ENCODE measurements at places on chromosomes 3 and 15.

GRCh38 chr3:160637086-160637485 is 39.9 kb upstream of the ARL14 start:
- no peak for DNase-seq

DNA sequence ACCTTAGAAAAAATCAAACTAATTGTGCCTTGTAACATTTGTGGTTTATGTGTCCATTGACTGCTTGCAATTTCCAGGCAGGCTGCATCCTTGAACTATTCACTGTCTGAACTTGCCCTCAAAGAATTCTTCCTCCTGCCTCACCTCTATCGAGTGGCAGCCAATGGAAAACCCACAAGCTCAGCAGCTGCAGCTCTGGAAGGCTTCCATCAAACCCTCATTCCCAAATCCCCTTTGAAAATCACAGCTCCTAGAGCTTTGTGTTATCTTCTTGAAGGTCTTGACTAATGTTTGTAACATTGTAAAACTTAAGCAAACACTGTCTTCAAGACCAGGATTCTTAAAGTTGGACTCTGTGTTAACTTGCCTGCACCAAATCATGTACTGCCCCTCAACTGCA is 81.1 kb downstream of the FILIP1L start:
- no peak for DNase-seq

DNA sequence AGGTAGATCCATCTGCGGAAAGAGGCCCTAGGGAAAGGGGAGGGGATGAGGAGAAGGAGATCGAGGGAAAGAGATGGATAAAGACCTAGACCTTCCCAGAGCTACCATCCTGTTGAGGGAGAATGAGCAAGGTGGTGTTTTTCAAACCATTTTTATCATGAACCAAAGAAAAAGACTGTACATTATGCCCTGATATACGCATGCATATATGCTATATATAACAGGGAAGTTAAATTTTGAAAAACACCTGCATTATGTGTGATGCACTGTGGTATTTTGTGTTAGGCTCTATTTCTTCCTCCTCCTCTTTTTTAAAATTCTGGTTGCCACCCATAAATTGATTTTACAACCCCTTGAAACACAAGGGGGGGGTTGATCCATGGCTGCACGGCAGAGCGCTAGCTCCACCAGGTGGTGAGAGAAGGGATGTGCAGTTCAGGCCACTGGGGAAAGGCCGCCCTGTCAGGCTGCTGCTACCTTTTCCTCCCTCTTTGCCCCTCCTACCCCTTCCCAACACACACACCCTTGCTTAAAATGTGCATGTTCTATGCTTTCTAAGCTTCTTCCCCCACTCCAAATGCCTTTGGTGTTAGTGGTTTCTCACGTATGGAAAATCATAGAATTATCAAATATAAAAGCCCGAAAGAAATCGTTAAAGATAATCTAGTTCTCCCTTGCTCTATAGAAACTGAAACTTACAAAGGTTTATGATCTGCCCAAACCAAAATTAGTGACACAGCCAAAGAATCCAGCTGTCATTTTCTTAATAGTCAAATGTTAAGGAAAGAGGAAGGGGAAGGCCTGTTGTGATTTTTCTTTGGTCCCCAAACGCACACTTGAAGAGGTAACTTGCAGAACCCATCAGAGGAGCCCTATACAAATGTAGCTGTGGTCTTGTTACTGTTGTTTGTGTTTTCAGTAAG is 262.0 kb upstream of the UMPS start:
- peak; percentile 10 for DNase-seq

DNA sequence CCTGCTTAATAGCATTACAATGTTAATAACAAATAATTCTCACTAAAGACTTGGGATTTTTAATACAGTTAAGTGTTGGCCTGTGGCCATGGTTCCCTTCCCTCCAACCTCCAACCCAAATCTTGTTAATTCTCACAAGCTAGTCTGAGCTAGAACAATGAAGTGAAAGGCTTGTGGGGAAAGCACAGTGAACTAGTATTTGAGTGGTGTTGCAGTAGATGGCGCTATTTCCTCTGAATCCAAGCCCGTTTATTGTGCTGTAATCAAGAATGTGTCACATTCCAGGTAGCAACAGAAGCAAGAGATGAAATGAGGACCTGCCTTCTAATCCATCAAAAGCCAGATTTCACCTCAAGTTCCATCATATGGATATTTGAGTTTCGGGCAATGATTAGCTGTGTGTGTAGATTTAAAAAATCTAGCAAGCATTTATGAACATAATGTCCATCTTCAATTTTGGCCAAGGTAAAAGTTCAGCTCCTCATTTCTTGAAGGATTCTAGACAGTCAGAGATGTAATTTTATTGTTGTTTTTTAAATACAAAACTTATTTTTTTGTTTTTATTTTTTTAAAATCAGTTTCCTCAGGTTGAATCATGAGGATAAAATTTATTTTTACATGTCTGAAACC is 160.7 kb downstream of the SQOR start:
- no peak for DNase-seq

- DNase-seq, result no peak
Observed at GRCh38 chr3:138902171-138902570, 44.8 kb downstream of the FOXL2 start.

DNA sequence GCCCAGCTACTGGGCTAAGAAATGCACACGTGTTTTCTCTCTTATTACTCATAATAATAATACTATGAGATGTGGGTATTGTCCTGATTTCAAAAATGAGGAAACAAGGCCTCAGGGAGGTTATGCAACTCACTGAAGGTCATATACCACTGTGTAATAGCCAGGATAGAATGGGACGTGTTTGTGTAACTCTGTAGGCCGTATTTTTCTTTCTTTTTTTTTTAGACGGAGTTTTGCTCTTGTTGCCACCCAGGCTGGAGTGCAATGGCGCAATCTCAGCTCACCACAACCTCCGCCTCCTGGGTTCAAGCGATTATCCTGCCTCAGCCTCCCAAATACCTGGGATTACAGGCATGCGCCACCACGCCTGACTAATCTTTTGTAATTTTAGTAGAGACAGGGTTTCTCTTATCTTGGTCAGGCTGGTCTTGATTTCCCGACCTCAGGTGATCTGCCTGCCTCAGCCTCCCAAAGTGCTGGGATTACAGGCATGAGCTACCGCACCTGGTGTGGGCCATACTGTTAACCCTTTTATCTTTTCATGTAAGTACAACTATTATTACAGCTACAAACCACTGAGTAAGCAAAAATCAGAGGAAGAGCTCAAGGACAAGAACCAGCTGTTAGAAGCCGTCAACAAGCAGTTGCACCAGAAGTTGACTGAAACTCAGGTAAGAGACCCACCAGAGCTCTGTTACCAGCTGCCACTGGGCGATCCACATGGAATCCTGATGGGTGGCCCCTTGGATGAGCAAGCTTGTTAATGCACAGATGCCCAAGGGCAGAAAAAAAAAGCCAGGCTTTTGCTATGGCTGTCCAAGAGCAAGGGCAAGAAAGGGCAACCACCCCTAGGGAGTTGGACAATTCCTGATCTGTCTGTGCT is 6.7 kb downstream of the KNSTRN start:
- DNase-seq, result no peak

DNA sequence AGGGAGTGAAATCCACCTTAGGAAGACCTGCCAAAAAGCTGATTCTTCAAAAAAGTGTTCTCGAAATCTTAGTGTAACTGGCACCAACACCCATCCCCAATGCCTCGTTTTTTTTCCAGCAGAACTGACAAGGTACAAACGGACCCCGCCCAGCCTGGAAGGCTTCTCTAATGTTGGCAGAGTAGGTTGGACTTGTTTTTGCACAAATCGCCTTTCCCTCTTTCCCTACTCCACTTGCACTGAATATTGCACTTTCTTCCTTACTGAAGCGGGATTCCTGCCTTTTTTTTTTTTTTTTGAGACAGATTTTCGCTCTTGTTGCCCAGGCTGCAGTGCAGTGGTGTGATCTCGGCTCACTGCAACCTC is 544 bp upstream of the TIMMDC1 start:
- no peak for DNase-seq

GRCh38 chr3:191320316-191320715 is 8.9 kb upstream of the CCDC50 start:
- no peak for DNase-seq

DNA sequence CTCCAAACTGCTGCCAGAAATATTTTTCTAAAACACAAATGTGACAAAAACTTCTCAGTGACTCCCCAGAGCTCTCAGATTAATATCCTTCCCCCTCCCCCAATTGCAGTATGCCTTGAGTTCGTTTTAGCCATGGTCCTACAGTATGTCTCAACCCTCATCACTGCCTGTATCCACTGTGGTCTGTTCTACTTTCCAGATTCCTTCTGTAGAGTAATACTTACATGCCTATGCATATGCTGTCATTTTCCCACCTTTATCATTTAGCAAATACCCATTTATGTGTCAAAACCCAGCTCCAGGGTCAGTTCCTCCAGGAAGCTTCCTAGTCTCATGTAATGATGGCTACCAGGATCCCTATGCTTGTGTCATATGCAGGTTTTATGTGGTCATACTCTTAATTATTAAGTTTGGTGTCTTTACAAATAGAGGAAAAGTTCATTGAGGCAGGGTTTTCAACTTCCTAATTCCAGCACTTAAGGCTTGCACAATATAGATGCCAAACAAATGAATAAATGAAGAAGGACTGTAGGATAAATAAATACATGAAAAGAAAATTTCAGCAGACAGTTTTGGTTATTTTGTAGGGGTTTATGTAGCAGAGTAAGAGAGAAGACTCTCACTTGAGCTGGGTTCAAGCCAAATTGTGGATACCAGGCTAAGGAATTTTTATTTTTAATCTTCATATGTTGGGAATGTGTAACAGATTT is 170.8 kb downstream of the ALCAM start:
- DNase-seq, result no peak

- DNase-seq, result no peak
Observed at GRCh38 chr3:106542101-106542769, 673.4 kb upstream of the CBLB start.

GRCh38 chr3:4211610-4212009 is 91.6 kb upstream of the SETMAR start:
- DNase-seq, result no peak

GRCh38 chr3:125010393-125010792 is 45.4 kb downstream of the HEG1 start:
- DNase-seq, result no peak

- no peak for DNase-seq
Observed at GRCh38 chr3:10371789-10372188, 50.9 kb upstream of the SEC13 start.

- DNase-seq, result no peak
Observed at GRCh38 chr3:27335571-27335970, 33.6 kb downstream of the NEK10 start.

DNA sequence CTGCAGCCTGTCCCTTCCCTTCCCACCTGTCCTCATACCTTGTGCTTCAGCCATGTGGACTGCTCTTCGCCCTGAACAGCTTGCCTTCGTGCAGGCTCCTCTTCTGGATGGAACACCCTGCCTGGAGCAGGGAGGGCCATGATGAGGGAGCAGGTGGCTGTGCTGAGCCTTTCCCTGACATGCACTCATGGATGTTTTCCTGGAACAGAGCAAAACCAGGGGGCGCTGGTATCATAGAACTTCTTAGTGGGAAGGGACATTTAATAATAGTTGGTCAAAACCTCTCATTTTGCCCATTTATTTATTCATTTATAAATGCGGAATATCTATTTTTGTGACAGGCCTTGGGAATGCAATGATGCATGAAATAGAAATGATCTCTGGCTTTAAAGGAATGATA is 149.3 kb downstream of the CACNA1D start:
- no peak for DNase-seq

DNA sequence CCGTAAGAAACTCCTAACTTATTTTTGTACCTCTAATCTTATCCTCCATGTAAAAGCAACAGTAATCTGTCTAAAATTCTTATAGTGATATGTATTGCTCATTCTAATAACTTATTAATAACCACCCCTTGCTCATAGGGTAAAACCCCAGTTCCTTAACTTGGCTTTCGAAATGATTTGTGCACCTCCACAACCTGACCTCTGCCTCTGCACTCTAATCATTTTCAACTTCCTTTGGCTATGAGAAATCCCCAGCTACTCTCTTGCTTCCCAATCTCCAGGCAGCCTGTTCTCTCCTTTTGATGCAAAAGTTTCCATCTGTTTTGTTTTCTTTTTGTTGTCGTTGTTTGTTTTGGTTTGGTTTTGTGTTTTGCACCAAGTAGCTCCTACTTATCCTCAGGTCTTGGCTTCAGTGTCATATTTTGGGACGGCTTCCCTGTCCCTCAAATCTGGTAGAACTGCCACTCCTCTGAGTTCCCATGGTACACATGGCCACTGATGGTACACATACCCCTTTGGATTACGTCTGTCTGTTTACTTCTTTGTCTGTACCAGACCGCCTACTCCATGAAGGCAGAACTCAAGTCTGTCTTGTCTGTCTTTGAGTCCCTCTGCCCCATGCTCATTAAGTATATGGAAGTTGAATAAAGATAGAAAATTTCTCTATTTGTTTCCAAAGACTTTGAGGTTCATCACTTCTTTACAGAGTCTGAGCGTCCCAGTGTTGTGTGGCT is 105.6 kb upstream of the TGFBR2 start:
- DNase-seq, result no peak

DNA sequence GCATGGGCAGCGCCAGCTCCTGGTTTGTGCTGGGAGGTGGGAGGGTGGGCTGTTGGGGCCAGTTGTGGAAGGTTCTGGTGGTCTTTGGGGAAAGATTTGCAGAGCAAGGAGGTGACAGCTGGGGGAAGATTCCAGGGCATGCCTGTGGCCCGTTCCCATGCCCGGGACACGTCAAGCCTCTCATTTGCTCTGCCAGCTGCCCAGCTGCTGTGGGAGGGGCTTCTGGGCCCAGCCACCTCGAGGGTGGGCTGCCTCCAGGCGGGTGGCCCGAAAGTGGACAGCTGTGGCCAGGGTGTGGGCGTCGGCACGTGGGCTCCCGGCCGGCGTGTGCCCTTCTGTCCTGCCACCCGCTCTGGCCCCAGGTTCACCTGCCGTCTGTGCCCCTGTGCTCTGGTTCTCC is 17.2 kb downstream of the PLXNA1 start:
- DNase-seq, result no peak

GRCh38 chr3:69944931-69945493 is 54.5 kb upstream of the SAMMSON start:
- DNase-seq, result no peak

DNA sequence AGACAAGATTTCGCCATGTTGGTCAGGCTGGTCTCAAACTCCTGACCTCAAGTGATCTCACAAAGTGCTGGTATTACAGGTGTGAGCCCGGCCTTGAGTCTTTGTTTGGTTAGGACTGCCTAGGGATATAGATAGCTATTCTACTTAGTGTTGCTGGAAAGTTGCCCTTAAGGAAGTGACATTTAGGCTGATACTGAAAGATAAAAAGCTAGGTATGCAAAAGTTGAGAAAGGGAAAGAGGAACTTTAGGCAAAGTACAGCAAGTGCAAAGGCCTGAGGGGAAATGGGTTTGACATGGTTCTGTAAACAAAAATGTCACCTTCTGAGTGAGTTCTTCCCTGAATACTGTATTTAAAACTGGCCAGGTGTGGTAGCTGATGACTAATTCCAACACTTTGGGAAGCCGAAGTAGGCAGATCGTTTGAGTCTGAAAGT is 111.5 kb downstream of the ZNF609 start:
- DNase-seq, result peak; percentile 75

GRCh38 chr15:88185584-88185983 is 71.0 kb downstream of the NTRK3 start:
- no peak for DNase-seq
